ENCODE measurements at places on chromosomes 2 and 18. TPM values are rescaled to one million over a fixed set of nuclear protein-coding genes. Genes with fewer than 3 reads are reported as not detected.

Gene ABCA12
- total RNA-seq: under 0.01 TPM

Gene ABCG5
- not detected for total RNA-seq

Gene CCDC102B
- total RNA-seq: 17.7 TPM

Gene GREB1
- under 0.01 TPM for total RNA-seq

Gene CMPK2
- 0.65 TPM for total RNA-seq

Gene PIAS2
- total RNA-seq: 8.7 TPM

Gene TXNL4A
- 34.7 TPM for total RNA-seq

Gene ITSN2
- 39.7 TPM for total RNA-seq

Gene SERPINB5
- total RNA-seq: 0.22 TPM

Gene REG3A
- not detected for total RNA-seq

Gene TGFA
- total RNA-seq: 7.8 TPM

Gene SLC30A3
- total RNA-seq: 16.9 TPM

Gene CCDC142
- total RNA-seq: 16.9 TPM

Gene NPC1
- 27.0 TPM for total RNA-seq

Gene VWC2L
- total RNA-seq: not detected

Gene LAMA1
- total RNA-seq: 0.20 TPM

Gene TUBA3E
- total RNA-seq: not detected

Gene ACYP2
- total RNA-seq: 8.7 TPM

Gene ANKRD23
- 0.79 TPM for total RNA-seq

Gene ATP5F1A
- total RNA-seq: 463 TPM

Gene RIT2
- not detected for total RNA-seq

Gene IL1RL1
- 0.40 TPM for total RNA-seq

Gene DPP10
- total RNA-seq: not detected

Gene ITPRIPL1
- total RNA-seq: 2.0 TPM

Gene NTSR2
- total RNA-seq: not detected

Gene TANC1
- 64.7 TPM for total RNA-seq

Gene ITGA4
- 0.20 TPM for total RNA-seq

Gene TLX2
- total RNA-seq: not detected

Gene CXCR1
- not detected for total RNA-seq

Gene TOGARAM2
- total RNA-seq: under 0.01 TPM

Gene TPGS2
- total RNA-seq: 156 TPM

Gene TUBA4B
- total RNA-seq: not detected

Gene LYPD6B
- total RNA-seq: not detected

Gene IL36RN
- not detected for total RNA-seq

Gene PASK
- 8.7 TPM for total RNA-seq

Gene MAL
- total RNA-seq: not detected

Gene SP5
- not detected for total RNA-seq

Gene GALNT14
- not detected for total RNA-seq

Gene CFAP53
- 0.22 TPM for total RNA-seq

Gene CRYBA2
- total RNA-seq: not detected

Gene GAL3ST2
- total RNA-seq: not detected

Gene TMEM237
- total RNA-seq: 13.9 TPM

Gene MFSD2B
- under 0.01 TPM for total RNA-seq

Gene CCDC141
- total RNA-seq: 0.87 TPM

Gene KIAA2012
- not detected for total RNA-seq
